ENCODE measurements at places on chromosomes 13 and 19.

GRCh38 chr19:49602806-49603205 lies 11.8 kb downstream of the PRR12 start:
- no peak for DNase-seq

DNA sequence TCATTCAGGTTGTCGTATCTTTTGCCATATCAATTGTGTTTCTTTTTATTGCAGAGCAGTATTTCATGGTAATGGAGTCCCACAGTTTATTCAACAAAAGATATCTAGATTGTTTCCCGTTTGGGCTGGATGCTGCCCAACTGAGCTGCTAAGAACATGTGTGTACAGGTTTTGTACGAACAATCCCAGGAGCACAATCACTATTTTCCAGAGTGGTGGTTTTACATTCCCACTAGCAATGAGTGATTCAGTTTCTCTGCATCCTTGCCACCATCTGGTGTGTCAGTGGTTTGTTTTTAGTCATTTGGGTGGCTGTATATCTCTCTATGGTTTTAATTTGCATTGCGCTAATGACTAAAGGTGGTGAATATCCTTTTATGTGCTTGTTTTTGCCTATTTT lies 52.7 kb upstream of the ZDHHC20 start:
- no peak for DNase-seq

DNA sequence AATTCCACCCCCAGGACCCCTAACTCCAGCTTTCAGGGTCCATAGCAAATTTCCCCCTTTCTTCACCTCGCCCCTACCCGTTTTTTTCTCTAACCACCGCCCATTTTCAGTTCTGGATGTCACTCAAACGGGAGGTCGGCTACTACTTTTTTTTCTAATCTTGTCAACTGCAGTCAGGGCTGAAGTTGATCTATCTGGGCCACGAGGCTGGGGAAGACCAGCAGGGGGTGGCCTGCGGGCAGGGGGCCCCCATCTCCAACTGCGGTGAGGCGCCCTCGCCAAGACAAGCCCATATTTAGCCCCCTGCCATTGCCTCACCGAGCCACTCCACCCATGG lies 748 bp downstream of the LHFPL6 start:
- no peak for DNase-seq

DNA sequence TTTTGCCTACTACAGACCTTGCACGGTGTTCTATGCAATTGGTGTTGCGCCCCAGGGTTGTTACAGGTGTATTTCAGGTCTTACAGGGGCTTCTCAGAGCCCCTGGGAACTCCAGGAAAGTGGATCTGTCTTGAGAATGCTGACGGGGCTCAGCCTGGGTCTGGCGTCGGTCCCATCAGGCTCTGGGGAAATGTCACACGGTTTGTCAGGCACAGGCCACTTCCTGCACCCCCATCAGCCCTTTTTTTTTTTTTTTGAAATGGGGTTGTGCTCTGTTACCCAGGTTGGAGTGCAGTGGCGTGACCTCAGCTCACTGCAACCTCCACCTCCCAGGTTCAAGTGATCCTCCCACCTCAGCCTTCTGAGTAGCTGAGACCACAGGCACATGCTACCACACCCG lies 13.2 kb downstream of the CLEC4G start:
- DNase-seq, result no peak

DNA sequence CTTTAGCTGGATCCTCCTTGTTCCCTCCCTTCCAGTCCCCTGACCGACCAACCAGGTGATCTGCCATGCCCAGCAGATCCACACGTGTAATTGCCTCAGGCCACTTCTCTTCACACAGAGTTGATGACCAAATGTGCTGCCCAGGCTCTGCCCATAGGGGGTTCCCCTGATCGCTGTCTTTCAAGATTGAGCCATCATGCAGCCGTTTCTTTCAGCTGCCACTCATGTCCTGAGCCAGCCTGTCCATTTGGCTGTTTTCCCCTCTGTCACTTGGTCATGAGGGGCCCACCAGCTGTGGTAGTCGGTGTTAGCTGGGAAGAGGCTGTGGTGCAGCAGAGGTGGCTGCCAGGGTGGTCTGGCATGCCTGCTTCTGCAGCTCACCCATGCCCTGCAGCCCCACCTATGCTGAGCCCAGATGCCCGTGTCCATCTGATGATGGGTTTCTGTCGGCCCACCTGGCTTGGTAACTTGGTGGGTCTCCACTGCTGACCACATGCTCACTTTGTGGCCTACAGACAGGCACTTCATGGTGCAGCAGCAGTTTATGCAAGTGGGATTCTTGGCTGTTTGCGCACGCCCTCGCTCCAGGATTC lies 35.6 kb upstream of the GPR183 start:
- no peak for DNase-seq

DNA sequence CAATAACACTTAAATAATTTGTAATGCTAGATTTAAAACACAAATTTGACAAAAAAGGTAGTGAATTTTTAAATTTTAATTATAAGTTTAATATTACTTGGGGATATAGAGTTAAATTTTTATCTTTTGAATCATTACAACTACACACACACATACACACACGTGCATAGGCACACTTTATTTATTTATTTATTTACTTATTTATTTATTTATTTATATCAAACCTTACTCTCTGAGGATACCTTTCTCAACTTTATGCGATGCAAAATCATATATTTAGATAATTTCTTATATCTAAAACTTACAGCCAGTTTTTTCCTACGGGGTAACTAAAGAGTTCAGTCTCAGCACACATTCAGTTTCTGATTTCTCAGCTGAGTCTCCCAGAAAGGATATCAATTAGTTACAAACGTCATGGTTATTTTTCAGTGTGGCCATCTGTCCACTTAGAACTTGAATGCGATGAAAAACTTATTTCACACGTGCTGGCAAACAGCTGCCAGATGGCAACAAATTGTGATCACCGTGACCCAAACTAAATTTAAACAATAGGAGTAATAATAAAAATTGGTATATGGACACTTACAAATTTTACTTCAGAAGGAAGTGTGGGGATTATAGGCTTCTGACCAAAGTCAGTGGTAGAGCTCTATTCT lies 683.1 kb upstream of the PRR20A start:
- no peak for DNase-seq

DNA sequence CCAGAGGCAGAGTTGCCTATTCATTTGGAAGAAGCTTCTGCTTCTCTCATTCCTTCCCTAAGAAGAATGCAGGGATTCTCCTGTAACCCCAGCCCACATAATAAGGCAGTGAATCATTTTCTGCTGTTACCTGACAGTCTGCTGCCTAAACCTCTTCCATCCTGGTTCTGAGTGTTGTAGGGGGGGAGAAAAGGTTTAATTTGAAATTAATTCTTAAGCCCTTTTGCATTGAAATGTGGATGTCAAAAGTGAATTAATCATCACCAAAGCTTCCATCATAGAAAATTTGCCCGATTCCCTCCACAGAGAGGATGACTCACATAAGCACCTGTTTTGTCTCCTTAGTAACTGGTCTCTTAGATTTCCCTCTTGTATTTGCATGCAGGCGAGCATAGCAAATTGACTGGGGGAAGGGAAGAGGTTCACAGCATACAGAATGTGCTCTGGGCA lies 146.7 kb upstream of the FNDC3A start:
- DNase-seq, result no peak

GRCh38 chr19:277131-277530 lies 14.1 kb downstream of the PLPP2 start:
- DNase-seq, result no peak

- no peak for DNase-seq
Measured at GRCh38 chr13:24161010-24161775, 673 bp downstream of the SPATA13 start.

DNA sequence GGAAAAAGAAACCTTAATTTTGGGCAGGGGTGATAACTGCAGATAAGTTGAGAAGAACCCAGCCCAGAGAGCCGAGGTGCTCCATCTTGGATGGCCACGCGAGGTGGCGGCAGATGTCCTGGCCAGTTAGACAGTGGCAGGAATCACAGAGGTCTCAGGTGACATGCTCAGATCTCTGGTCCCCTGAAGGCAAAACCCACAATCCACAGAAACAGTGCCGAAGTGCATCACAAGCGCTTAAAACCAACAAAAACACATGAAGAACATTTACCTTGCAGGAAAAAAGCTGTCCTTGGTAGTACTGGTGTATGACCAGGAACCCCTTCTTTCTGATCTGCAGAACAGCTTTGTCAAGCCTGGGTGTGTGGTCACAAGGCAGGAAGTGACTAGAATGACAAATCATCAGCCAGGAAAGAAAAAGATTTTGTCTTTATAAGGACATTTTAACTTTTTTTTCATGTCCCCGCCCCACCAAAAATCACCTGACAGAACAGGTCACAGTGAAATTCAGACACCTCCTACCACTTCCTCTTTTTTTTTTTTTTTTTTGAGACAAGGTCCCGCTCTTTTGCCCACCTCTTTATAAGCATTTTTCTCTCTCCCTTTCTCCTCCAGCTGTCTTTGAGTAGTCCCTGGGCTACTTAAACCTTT lies at the start of gene LCP1:
TSS of gene LCP1 (minus strand) at position 338 of the 651 bp plus-strand sequence. CDS start 22,515 bp downstream, outside the sequence.
- DNase-seq, result peak; percentile 88

DNA sequence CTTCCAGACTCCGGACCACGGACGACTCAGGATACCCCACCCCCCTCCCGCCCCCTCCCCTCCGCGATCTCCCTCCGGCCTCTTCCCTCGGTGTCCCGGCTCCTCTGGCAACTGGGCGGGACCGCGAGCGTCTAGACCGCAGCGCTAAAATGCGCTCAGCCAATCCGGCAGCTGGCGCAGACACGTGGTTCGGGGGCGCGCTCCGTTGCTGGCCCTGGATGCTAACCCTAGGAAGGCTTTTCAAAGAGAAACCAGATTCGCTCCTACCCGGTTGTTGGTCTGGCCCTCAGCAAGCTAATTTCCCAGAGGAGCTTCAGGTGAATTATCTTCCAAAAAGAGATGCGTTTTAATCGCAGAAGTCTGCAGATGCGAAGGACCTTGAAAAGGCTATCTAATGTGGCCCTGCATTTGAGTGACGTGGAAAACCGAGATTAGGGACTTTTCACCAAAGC lies at the start of gene DZIP1:
TSS of gene DZIP1 (minus strand) at position 106 of the 452 bp plus-strand sequence. CDS start 2,677 bp downstream, outside the sequence.
- DNase-seq, result no peak

GRCh38 chr13:61417086-61417570 lies 1.5 kb upstream of the PCDH20 start:
- no peak for DNase-seq

DNA sequence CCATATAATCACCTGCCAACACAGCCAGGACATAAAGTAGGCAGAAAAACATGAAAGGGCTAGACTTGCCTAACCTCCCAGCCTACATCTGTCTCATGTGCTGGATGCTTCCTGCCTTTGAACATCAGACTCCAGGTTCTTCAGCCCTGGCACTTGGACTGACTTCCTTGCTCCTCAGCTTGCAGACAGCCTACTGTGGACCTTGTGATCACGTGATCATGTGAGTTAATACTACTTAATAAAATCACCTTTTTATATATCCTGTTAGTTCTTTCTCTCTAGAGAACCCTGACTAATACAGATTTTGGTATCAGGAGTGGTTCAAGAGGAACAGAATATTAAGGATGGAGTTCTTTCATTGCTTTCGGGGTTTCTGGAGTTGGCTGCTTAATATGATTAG lies 2867.6 kb downstream of the PCDH9 start:
- no peak for DNase-seq

GRCh38 chr19:30107251-30107650 lies 165.2 kb downstream of the URI1 start:
- DNase-seq, result no peak

DNA sequence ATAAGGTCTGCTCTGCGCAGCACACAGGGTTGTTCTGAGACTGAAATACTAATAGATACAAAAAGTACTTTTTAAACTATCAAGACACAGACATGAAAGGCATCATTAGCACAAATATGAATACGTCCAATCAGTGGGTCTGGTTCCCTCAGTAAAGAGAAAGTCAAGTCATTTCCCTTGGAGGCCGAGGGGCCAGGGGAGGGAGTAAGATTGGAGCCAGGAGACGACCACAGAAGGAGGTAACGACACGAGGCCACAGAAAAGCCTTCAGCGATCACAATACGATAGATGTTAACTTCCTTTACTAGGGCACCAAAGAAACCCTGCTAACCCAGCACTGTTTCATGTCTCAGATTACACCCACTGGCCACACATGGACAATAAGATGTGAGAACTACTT lies 5.3 kb downstream of the CARS2 start:
- no peak for DNase-seq

- DNase-seq, result peak; percentile 76
Measured at GRCh38 chr19:39409208-39410016, 2.8 kb downstream of the ZFP36 start.

DNA sequence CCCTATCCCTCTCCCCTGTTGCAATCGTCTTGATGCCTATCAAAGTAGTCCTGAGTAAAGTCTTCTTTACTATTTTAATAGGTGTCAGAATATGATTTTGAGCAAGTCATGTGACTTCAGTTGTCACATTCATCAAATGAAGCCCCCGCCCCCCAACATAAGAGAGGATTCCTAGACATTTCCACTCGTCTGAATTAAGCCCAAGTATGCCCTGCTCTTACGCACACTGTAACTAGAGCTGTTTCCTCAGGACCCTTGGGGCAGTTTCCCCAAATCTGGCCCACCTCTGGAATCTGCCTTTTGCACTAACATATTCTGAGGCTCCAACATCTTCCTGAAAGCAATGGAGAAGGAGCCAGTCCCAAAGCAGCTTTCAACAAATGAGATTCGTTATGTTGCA lies 25.5 kb downstream of the SACS start:
- no peak for DNase-seq

GRCh38 chr19:15264061-15264932 lies 32.0 kb upstream of the EPHX3 start:
- DNase-seq, result peak; percentile 34

- DNase-seq, result peak; percentile 98
Measured at GRCh38 chr13:48979892-48980291, 4.2 kb downstream of the FNDC3A start.

DNA sequence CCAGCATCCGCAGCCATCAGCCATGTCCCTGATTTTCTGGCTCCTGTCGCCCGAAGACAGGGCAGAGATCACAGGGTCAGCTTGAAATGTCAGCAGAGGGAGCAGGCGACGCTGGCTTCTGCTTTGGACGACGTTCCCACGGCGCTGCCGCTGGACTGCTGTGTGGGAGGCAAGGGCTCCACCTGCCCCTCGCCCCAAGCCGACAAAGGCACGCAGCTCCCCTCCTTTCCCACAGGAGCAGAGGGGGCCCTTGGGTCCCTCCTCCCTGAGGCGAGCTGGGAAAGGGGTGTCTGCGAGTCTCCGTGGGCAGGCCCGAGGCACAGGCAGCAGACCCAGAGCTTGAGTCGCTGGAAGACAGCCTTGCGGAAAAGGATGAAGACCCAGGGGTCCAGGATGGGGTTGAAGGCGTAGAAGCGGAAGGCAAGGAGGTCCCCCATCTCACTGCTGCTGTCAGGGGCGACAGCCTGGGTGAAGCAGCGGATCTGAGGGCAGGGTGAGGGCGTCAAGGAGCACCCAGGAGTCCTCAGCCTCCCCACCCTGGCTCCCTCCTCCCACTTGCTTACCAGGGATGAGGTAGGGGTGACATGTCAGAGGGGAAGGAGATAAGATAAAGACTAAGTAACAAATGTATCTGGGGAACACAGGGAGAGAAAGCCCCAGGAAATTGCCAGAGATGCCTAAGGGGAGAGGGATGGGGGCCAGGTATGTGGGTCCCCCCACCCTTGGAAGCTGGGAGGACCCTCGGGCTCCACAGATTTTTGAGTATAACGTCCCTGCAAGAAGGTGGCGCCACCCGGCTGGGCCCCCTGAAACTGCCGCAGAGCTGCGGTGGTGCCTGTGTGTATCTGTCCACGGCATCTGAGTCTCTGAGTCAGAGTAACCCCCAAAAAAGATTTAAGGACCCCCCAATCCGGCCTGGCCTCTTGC lies 3.4 kb downstream of the PTGIR start:
- no peak for DNase-seq

GRCh38 chr13:20035130-20035529 lies 76.6 kb downstream of the ZMYM2 start:
- no peak for DNase-seq

Measured in MV-4-11 (cell line).